ENCODE measurements at places on chromosomes 2 and 18.

DNA sequence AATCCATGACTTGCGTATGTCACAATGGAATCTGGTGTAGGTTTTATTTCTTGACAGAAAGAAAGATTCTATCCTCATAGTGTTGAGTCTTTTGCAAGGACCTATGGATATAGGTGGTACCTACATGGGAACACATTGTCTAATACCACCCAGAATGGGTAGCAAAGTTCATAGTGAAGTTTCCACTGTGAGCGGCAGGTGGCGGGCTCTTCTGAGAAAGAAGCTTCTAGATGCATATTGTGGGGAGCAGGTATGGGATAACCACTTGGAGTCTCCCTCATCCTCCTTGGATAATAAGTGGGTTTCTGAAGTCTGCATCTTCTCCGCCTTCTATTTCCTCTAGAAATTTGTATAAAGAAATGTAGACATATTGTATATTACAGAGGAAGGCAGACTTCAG is 44.9 kb downstream of the LINC00305 start:
- DNase-seq, result no peak

- DNase-seq, result no peak
These were observed 175.1 kb downstream of the ACKR3 start for GRCh38 chr2:236744716-236745115.

- no peak for DNase-seq
These were observed 26.0 kb downstream of the SPIRE1 start for GRCh38 chr18:12631831-12632477.

GRCh38 chr2:137220438-137220993 is 455.2 kb downstream of the THSD7B start:
- no peak for DNase-seq

GRCh38 chr2:7815726-7816125 is 866.1 kb upstream of the ID2 start:
- no peak for DNase-seq

- DNase-seq, result no peak
These were observed 52.6 kb downstream of the SLC4A5 start for GRCh38 chr2:74290466-74291217.

DNA sequence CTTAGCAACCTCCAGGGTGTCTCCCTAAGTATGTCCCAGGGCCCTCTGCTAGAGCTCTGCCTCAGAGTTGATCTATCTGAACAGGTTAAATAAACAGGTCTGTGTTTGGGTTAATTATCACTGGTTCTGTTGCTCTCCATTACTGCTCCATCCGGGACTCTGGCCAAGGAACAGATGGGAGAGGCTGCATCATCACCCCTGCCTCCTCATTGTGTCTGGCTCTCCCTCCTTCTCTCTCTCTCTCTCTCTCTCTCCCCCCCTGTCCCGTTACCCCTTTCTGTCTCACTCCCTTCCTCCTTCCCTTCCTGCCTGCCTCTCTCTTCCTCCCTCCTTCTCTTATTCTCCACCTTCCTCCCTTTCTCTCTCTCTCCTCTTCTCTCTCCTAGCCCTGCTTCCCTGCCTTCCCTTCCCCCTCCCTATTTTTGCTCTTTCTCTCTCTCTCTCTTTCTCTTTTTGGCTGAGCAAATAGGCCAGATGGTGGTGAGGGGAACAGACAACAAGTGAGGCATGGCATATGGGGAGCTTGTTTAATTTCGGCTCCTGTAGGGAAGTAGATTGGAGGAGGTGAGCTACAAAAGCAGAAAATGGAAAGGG is 62.1 kb downstream of the SETBP1 start:
- no peak for DNase-seq

DNA sequence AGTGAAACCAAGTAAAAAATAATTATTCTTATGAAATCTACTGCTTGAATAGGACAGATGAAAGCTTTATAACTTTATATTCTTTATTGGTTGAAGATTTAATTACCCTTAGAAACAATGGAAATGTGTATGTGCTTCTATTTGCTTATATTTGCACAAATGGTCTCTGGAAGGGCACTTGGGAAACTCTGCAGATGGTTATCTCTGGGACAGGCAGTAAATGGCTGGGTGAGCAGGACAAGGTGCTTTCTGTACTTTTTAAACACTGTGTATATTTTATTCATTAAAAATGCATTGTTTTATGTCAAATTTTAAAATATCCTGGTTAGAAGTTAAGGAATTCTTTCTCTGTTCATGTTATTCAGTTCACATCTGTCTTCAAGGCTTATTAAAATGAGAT is 131.1 kb downstream of the LRRTM4 start:
- no peak for DNase-seq

- no peak for DNase-seq
These were observed 35.3 kb downstream of the SPRED2 start for GRCh38 chr2:65397122-65397521.

GRCh38 chr2:132372276-132372675 is 44.3 kb upstream of the GPR39 start:
- DNase-seq, result no peak

GRCh38 chr18:79467126-79467525 is 71.4 kb downstream of the NFATC1 start:
- no peak for DNase-seq

- no peak for DNase-seq
These were observed 84.9 kb downstream of the SOX11 start for GRCh38 chr2:5777131-5777535.

DNA sequence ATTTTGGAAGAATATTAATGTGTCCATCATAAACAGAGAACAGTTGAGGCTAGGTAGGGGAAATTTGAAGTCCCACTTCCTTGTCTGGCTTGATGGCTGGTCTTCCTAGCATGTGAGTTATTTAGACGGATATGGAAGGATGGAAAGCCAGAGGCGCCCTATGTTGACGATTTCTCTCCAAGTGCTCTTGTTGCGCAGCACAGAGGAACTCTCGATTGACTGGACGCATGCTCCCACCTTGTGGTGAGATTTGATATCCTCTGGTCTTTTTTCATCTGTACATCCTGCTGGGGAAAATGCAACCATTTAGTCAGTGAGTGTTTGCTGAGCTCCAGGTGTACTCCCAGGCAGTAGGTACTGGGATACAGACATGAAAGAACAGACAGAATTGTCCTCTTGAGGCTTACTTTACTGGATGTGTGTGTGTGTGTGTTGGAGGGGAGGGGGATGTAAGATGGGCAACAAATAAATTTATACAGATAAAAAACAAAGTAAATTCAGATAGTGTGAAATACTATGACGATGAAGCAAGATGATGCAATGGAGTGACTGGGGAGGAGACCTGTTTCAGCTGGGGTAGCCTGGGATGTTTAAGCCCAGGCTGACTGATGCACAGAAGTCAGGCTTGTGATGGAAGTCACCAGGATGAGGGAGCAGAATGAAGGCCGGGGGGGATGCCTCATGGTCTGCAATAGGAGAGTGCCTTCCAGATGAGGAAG is 137.2 kb downstream of the TRIM43 start:
- peak; percentile 88 for DNase-seq

- DNase-seq, result peak; percentile 40
These were observed 2.1 kb downstream of the GULP1 start for GRCh38 chr2:188293601-188294351.

- DNase-seq, result no peak
These were observed 1234.4 kb downstream of the SUCLG1 start for GRCh38 chr2:83224591-83225200.

- no peak for DNase-seq
These were observed 12.3 kb upstream of the CIB4 start for GRCh38 chr2:26653207-26654060.

GRCh38 chr2:159617646-159618045 is 1.3 kb upstream of the BAZ2B start:
- DNase-seq, result no peak

- no peak for DNase-seq
These were observed 249.2 kb downstream of the NAPG start for GRCh38 chr18:10775026-10775425.

DNA sequence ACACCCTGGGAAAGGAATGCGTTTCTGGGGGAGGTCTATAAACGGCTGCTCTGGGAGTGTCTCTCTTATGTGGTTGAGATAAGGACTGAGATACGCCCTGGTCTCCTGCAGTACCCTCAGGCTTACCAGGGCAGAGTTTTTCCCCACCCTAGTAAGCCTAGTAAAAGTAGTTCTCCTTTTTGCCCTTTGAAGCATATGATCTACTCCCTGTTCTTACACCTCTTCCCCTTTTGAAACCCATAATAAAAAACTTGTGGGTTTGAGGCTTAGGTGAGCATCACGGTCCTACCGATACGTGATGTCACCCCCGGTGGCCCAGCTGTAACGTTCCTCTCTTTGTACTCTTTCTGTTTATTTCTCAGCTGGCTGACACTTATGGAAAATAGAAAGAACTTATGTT is 97.4 kb downstream of the FSIP2 start:
- DNase-seq, result no peak

- peak; percentile 26 for DNase-seq
These were observed 122.6 kb upstream of the DNAJC10 start for GRCh38 chr2:182593394-182593975.

DNA sequence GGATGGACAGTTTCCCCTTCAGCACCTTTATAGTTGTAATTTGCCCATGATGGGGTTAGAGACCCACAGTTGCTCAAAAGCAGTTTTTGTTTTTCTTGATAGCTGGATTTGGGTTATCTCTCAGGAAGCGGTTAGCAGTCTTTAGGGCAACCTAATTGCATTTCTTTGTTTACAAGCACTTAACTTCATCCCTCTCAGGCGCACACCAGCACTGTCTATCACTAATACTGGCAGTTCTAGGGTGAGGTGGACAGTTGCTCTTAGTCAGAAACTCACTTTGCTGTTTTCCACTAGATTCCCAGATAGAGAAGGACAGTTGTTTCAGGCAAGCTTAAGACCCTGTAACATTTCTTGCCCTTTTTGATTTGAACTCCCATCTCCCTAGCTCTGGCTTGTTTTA is 146.0 kb downstream of the AGAP1 start:
- DNase-seq, result no peak

DNA sequence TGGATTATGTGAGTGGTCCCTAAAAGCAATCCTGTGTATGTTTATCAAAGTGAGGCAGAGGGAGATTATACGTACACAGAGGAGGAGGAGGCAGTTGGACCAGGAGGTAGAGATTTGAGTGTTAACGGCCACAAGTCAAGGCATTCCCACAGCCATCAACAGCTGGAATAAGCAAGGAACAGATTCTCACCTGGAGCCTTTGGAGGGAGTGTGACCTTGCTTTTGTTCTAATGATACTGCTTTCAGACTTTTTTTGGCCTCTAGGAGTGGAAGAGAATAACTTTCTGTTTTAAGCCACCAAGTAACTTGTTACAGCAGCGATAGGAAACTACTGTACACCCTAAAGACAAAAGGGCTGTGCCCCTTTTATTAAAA is 18.1 kb downstream of the LCLAT1 start:
- DNase-seq, result no peak

GRCh38 chr2:202096736-202097135 is 23.7 kb downstream of the KIAA2012 start:
- DNase-seq, result no peak

- no peak for DNase-seq
These were observed 103.6 kb upstream of the BOD1L2 start for GRCh38 chr18:57043241-57043640.

DNA sequence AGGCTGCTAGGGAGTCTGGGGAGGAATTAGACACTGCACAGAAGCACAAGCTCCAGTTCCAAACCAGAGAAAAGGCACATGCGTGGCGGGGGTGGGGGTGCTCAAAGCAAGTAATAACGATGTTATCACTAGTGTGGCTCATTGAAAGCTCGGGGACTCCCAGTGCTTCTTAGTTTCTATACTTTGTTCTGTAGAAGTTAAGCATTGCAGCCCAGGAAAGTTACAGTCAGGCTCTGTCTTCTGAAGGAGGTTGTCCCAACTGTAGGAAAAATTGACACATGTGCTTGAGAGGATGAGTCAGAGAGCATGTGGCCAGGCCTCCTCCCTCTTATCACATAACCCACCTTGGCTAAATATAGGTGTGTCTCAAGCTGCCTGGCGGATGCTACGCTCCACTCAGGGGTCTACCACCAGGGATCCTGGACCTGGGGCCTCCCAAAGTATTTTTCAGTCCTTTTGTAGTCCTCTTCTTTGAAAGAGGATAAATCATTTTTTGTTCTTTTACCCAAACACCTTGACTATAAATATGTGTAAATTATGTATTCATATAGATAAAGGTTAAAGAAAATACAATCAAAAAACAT is 3.8 kb downstream of the GALNT5 start:
- DNase-seq, result no peak

- DNase-seq, result no peak
These were observed 476.7 kb upstream of the RAB6C start for GRCh38 chr2:129502781-129503180.

- no peak for DNase-seq
These were observed 97.8 kb upstream of the NETO1 start for GRCh38 chr18:72965616-72966015.
